ENCODE measurements at places on chromosomes 6 and 20.

GRCh38 chr6:158081657-158081935, 86.5 kb downstream of the SERAC1 start:
- DNase-seq: no peak

GRCh38 chr6:99330159-99330558, 19.3 kb downstream of the FAXC start:
- DNase-seq: peak; percentile 30

DNA sequence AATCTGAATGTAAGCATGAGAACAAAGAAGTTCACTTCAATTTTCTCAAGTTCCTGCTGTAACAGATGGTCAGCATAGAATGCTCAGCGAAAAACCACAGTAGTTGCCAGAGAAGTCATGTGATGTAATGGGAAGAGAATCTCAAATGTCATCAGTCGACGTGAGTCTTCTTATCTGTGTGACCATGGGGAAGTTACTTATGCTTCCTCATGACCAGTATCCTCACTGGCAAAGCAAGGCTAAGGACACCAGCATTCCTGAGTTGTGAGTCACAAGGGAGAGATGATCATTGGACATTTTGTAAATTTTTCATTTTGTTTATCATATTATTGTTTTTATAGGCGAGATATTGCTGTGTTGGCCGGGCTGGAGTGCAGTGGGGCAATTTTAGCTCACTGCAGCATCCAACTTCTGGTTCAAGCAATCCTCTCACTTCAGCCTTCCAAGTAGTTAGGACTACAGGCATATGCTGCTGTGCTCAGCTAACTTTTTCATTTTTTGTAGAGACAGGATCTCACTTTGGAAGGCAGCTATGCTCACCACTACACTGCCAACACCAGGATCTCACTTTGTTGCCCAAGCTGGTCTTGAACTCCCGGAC, 21.9 kb downstream of the SGK1 start:
- DNase-seq: no peak

DNA sequence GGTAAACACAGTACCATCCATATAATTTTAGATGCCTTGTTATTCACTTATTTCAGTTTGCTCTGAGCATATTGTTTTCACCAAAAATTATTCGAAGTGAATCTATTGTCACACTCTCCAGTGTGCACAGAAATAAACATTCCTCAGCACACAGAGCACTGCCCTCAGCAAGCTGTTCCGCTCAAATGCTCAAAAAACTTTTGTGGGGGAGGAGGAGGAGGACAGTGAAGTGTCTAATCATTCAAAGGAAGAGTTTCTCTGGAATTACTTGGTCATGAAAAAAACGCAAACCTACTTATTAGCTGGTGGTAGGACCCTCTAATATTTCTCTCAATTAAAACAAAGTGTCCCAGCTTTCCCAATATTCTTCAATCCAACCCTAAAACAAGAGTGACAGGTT, 88.3 kb downstream of the DTNBP1 start:
- no peak for DNase-seq

- DNase-seq: no peak
Observed at GRCh38 chr6:159681191-159681880, 11.7 kb downstream of the SOD2 start.

GRCh38 chr6:96963809-96964208, 39.3 kb downstream of the KLHL32 start:
- DNase-seq: no peak

DNA sequence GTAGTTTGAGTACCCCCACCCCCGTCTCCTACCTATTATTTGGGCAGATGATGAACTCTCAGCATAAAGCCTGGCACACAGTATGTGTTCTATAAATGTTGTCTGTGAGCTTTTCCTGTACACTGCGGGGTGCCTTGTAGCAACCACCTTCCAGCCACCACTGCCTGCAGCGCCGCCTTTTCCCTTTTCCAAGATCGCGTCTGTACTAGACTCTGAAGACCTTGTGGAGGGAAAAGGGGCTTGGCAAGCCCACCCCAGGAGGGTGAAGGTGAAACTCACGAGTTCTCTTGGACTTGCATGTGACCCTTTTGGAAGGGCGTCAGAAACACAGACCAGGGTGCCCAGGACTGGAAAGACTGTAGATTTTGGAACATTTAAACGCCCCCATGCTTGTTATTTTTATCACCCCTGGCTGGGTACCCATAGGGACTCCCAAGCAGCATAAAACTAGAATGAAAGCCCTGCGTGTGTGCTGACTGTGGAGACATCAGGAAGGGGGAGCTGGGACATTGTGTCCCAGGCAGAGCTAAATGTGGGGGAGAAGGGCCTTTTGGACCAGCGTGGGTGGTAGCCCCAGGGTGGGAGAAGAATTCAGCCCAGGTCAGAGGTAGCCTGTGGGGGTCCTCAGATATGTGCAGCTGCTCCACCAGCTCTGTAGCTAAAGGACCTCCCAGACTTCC, 8.3 kb downstream of the BAK1 start:
- DNase-seq: no peak

DNA sequence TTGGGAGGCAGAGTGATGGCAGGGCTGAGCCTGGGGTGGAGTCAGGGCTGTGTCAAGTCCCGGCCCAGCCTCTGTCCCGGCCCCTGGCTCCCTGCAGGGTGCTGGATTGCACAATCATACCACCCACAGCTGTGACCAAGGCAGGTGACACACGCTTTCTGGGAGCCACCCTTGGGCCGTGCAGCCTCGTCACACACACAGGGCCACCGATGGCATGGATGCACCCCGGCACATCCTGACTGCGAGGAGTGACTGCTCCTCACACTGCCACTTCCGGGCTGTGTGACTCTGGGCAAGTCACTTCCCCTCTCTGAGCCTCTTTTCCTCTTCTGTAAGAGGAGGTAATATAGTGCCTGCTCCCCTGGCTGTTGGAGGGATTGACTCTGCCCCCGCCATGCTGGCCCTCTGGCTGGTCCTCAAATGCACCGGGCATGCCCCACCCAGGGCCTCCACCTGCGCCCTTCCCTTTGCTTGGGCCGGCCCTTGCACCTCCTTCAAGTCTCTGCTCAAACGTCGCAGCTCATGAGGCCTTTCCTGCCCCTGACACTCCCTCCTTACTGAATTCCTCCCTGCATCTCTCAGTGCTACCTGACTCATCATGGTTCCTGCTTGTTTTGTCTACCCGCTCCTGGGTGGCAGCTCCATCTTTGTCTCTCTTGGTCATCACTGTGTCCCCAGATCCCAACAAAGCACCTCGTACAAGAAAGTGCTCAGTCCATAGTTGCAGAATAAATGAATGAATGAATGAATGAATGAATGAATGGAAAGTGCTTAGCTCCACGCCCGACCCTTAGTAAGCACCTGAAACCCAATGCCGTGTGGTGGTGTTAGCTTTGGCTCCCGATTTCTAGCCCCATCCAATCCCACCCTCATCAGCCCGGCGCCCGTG, 93.5 kb downstream of the CEBPB start:
- no peak for DNase-seq

- DNase-seq: no peak
Observed at GRCh38 chr20:6595704-6596103, 171.8 kb upstream of the BMP2 start.

GRCh38 chr20:24638591-24639548, 169.4 kb downstream of the SYNDIG1 start:
- DNase-seq: no peak

DNA sequence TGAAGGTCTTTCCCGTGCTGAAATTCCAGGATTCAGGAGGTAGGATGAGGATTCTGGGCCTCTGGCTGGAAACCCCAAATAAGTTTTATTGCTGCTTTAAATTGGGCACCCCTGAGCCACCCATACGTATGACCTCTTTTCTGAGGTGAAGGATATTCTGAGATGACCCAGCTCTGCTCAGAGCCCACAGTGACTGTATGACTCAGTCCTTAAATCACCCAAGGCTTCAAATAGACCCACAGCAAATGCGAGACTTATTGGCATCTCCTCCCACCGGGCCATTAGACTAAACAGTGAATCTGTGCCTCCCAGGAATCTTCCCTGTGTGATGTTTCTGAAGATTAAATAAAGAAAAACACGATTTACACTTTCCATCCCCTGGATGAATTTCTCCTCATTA, 9.5 kb downstream of the SIRPG start:
- DNase-seq: no peak

DNA sequence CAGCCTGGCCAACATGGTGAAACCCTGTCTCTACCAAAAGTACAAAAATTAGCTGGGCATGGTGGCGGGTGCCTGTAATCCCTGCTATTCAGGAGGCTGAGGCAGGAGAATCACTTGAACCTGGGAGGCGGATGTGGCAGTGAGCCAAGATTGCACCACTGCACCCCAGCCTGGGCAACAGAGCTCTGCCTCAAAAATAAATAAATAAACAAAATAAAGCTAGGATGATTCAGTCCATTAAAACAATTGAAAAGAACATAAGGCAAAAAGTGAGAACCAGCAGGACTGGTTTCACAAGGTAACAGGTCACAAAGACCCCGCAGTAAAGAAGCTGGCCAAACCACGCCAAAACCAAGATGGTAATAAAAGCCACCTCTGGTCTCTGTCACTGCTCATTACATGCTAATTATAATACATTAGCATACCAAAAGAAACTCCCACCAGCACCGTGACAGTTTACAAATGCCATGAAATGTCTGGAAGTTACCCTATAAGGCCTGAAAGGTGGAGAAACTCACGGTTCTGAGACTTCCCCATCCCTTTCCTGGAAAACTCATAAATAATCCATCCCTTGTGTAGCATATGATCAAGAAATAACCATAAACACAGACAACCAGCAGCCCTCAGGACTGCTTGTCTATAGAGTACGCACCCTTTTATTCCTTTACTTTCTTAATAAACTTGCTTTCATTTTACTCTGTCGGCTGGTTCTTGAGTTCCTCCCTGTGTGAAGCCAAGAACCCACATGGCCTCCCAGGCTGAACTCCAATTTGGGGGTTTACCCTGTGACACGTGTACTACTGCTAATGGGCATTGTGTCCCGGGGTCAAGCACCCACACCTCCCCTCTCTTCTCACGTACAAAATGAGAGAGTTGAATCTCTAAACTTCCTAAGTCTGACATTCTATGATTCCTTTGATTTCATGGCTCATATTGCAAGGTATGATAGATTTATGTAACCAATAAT, 10.2 kb downstream of the LAMA4 start:
- no peak for DNase-seq

DNA sequence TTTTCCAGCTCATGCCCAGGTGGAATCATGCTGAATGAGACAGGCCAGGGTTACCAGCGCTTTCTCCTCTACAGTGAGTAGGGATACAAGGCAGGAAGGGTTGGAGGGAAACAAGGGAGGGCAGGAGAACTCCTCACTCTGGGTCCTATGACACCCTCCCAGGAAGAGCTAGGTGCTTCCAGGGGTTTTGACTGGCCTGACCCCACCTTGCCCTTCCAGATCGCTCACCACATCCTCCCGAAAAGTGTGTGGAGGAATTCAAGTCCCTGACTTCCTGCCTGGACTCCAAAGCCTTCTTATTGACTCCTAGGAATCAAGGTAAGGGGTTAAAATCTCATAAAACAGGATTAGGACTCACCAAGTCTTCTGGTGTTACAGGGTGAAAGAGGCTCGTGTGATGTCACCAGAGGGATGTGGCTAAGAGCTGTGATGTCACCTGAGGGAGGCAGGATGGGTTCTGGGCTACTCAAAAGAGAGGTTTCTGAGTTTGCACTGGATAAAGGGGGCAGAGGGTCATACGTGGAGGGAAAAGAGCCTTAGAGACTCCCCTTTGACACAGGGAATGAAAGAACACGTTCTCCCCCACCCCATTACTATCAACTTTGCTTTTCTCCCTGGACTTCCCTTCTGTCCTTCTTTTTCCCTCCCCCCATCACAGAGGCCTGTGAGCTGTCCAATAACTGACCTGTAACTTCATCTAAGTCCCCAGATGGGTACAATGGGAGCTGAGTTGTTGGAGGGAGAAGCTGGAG, 1.9 kb downstream of the APOM start:
- DNase-seq: no peak

DNA sequence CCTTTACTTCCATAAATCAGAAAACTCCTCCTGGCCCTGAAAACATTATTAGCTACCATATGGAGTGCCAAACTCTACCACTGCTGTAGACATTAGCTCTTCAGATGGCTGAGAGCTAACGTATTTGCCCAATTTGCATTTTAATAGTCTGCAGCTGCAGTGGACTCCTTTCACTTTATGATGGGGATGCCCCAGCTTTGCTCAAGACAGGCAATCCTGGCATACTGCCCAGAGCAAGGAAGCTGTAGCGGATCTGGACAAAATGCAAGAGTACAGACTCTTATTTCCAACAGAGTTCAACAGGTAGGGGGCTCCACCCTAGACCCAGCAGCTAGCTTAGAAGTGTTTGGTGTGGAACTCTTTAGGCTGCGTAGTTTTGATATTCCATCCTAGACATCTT, 246.7 kb downstream of the FOXC1 start:
- DNase-seq: peak; percentile 43

- no peak for DNase-seq
Observed at GRCh38 chr6:126054258-126054702, 67.9 kb downstream of the TRMT11 start.

GRCh38 chr6:63742060-63742459, 106.5 kb downstream of the PHF3 start:
- no peak for DNase-seq

- DNase-seq: no peak
Observed at GRCh38 chr20:49230021-49230420, 10.8 kb downstream of the DDX27 start.

DNA sequence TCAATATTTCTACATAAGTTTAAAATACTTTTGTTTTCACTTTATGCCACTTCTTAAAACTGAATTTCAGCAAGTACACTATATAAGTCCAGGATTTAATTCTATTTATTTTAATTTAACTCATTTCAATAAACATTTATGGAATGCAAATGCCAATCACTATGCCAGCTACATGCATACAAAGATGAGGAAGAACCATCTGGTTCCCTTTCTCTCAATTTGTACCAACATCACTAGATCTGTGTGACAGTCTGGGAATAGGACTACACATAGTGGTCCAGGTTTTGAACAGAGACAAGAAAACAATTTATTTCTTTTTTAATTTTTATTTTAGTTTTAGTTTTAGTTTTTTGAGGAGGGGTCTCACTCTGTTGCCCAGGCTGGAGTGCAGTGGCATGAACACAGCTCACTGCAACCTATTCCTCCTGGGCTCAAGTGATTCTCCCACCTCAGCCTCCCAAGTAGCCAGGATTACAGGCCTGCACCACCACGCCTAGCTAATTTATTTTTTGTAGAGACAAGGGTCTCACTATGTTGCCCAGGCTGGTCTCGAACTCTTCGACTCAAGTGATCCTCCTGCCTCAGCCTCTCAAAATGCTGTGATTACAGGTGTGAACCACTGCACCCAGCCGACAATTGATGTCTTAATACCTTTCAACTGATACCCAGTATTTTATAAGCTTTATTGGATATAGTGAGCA, 35.8 kb downstream of the TRIM27 start:
- DNase-seq: no peak

DNA sequence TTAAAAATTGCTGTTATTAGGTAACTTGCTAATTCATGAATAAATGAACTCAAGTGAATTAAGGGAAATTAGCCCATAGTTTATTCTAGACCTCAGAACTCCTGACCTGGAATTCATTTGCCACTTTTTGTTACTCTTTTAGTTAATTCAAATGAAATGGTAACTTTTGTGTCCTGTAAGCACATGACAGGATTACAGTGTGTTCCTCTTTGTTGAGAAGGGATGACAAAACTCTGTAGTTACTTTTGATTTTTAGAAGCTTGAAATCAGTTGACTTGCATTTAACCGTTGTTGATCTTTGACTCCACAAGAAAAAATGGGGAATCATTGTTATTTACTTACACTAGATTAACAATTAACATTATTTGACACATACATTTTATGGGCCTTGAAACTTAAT, 6.2 kb downstream of the SLC9A8 start:
- no peak for DNase-seq

- no peak for DNase-seq
Observed at GRCh38 chr6:52877168-52877567, 32.3 kb downstream of the GSTA3 start.
